NCI-H1048 (cell line): ENCODE measurements at places on chromosomes 4 and X.
A peak's percentile ranks its signal among the peaks of the same experiment; 100 is the strongest.

DNA sequence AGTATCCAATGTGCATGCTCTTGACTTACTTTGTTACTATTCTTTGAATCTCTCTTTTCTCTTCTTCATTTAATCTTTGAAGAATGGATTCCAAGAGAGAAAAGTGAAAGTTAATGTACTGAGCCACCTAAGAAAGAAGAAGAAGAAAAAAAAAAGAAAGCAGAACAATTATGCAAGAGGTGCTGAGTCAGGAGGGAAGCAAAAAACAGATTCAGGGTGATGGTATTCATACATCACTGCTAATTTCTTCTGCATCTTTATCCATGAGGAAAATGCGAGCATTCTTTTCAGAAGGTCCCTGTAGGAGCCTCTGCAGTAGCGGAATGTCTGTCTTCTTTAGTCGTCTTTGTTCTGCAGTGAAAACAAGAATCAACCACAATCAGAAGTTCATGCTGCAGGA lies 43.9 kb downstream of the RASSF6 start:
- DNase-seq = no peak

DNA sequence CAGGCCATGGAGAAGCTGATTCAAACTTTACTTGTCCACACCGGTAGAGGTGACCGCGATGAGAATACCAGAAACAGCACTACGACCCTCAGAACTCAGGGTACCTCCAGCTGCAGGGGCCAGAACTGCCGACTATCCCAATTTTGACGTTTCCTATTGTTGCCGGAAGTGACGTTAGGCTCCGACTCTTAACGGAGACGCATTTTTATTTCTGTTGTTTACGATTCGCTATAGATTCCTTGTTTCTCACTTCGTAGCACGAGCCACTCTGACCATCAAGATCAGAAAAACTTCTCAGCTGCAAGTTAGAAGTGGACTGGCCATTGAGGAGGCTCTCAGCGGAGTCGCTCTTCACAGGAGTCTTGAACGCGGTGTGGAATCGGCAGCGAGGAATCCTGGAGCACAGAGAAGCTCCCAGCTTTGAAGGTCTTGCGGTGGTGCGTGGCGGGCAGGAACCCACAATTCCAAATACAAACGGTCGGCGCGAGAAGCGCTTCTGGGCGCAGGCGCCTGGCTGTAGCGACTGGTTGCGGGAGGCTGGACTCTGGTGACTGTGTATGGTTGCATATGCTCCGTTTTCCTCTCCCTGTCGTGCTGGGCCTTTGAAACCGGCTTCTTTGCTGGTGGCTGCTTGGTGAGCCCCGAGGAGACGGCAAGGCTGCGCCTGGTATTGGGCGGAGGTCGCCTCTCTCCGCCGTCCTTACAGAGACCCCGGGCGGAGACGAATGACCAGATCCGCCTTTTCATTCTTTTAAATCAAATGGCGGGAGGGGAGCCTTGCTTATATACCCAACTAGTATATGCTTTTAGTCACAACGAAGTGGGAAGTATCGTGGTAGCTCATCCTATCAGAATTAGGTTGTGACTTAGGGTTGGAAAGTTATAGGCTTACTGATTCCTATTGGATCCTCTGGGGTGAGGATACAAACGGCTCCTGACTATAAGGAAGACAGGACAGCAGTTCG lies at the start of the genes CEP44 and FBXO8:
Gene CEP44, plus strand, starts transcription at position 405 of the 965 bp plus-strand sequence. CDS start 15,211 bp downstream, outside the sequence.
Gene FBXO8, minus strand, starts transcription at position 161 of the 965 bp plus-strand sequence. CDS start 20,575 bp downstream, outside the sequence.
- DNase-seq = peak; percentile 49

DNA sequence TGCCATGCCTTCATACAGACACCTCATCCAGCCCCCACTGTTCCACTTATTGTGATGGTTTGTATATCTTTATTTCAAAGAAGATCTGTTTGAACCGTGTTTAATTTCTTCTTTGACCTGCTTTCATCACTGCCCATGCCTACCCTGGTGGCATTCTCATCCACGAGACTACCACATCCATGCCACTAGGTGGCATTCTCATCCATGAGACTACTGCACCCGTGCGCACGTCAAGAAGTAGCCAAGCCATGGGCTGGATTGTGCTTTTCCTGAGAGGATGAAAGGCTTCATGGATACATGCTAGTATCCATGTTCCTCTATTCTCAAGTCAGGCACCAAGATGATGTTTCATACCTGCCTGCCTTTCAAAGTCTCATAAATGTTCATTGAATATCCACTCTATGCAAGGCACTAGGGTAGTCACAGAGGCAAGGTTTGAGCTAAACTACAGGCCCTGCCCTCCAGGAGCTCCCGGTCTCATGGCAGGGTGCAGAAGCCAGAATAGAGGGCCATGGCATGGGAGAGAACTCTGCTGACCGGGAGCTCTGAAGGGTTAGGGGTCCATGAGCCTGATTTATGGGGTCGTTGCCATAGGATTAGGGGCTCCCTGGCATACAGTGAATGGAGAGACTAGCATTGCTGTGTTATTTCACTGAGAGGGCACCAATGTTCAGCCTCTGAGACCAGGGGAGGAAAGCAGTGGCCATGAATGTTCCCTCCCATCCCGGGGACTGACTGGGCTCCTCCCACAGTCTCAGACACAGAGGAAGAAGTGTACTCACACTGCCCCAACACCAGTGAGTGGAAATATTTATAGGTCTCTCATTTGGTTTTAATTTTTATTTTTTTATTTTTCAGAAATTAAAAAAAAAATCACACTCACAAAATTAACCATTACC lies 24.8 kb upstream of the EOLA2 start:
- peak; percentile 3 for DNase-seq

GRCh38 chr4:75004755-75005668 lies 72.1 kb downstream of the PARM1 start:
- DNase-seq = no peak

DNA sequence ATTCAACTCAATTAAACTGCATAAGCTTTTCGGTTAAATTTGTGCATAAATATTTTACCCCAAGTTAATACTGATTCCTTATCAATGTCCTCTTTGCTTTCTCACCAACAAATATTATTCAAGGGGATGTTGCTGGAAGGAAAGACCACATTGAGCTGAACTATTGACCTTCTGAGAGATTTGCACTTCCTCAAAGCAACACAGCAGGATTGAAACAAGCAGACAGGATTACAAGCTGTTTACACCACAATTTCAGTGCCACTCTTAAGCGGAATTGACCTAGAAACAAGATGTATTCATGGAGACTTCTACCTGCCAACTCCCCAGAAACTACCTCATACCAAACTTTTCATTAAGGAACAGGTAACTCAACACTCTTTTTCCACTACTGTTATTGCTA lies 96.5 kb upstream of the DUSP21 start:
- DNase-seq = no peak

DNA sequence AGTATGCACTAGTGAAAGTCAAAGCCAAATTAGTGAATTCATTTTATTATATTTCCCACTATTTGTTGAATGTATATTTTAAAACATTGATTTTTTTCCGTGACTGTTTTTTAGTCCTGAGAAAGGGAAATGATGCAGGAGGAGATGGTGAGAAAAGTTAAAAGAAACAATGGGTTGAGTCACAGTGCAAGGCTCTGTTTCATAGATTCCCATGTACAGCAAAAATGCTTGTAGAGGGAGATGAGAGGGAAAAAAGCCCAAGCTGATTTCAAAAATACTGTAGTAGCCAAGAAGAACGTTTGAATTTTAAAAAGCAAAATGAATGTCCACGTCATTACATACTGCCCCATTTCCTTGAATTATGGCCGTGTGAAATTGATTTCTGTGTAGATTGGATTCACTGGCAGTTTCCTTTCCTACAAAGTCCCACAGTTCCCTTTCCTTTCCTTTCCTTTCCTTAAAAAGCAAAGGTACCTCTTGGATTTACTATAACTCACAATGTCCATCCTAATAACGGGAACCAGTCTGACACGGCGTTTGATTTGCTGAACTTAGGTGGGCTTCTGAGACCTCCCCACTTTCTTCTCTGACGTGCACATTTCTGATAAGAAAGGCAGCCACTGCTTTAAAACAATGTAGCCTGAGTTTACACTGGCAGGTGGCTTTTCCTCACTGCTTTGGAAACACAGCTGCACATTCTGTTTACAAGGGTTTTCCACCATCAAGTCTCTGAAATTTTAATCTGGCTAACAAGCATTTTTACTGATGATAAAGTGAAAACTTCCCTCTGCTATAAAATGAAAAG lies 63.7 kb downstream of the SPCS3 start:
- DNase-seq = no peak

DNA sequence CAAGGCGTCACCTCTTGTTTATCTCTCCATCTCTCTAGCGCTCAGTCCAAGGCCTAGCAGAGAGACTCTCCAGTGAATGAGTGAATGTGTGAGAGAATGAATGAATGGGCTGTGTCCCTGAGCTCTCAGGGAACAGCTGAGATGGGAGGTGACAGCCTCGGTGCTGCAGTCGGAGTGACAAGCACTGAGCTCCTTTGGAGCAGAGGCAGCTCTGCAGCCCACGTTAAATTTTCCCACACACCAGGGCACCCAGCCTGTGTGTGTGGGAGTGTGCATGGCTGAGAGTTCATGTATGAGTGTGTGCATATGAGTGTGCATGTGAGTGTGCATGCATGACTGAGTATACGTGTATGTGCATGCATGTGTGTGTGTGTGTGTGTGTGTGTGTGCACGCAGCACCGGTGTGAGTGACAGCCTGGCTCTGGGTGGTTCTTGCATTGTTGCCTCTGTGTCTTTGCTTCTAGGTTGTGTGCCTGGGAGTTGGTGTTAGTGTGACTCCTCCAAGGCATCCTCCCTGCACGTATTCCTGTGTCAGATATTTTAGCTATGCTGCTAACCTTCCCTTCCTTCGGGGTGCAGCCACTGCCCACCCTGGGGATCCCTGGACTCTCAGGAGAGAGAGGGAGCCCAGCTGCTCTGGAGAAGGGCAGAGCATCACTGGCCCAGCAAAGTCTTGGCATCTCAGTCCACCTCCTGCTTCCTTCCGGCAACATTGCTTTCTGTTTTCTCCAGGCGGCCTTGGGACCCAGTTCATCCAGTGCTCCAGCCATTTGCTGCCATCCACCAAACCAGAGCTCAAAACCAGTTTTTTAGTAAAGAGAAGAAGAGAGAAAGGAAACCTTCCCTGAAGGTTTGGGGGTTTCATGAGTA lies 98.6 kb downstream of the PPP2R2C start:
- no peak for DNase-seq

DNA sequence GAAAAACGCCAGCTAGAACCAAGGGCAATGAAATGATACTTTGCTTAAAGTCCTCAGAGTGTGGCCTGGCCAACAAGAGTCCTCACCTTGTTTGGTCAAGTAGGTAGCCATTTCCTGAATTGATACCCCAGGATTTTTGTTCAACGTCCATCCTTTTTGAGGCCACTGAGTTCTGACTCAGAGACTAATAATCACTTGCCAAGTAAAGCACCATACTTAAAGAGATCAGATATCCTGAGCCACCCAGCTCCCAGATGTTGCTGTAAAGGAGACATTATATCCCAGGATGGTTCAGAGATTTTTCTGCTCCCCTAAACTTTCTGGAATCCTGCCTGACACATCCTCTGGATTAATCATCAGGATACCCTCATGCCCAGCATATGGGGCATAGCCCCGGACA lies 190.9 kb downstream of the RAP1GDS1 start:
- no peak for DNase-seq

DNA sequence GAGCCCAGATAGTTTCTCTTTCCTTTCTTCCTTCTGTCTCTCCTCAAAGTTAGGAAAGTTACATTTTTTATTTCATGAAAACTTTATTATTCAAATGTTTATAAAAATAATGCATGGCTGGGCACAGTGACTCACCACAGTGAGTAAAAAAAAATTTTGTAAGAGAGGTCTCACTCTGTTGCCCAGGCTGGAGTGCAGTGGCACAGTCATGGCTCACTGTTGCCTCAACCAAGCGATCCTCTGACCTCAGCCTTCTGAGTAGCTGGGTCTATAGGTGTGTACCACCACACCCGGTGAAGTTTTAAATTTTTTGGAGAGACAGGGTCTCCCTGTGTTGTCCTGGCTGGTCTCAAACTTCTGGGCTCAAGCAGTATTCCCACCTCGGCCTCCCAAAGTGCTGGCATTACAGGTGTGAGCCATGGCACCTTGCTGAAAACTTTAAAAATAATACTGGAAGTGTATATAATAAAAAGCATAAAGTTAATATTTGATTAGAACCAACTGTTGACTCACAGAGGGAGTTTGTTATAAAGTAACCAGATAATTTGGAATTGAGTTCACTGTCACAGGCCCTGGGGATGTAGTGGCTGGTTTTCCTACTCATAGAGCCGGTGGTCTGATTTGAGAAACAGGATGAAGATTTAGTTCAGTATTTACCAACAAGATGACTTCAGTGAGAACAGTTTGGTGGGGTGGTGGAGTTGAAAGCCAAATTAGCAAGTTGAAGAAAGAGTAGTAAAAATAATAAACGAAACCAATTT lies 18.0 kb downstream of the CMC4 start:
- DNase-seq = no peak

DNA sequence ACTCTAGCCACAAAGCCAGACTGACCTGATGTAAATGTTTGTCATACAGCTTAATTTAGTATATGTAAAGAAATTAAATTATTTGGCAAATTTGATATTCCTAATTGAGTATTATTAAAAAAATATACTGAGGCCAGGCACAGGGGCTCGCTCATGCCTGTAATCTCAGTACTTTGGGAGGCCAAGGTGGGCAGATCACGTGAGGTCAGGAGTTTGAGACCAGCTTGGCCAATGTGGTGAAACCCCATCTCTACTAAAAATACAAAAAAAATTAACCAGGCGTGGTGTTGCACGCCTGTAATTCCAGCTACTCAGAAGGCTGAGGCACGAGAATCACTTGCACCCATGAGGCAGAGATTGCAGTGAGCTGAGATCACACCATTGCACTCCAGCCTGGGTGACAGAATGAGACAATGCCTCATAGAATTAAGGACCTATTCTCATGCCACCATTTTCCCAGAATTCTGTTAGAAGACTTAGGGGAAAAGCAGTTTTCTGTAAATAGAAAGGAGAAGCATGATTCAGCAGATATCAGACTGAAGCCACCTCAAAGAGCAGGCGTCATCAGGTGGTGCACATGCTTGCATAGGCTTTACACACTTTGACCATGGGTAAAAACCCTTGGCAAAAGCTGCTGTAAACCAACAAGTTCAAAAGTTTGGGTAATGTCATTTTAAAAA lies 6.1 kb downstream of the UBQLN2 start:
- no peak for DNase-seq

DNA sequence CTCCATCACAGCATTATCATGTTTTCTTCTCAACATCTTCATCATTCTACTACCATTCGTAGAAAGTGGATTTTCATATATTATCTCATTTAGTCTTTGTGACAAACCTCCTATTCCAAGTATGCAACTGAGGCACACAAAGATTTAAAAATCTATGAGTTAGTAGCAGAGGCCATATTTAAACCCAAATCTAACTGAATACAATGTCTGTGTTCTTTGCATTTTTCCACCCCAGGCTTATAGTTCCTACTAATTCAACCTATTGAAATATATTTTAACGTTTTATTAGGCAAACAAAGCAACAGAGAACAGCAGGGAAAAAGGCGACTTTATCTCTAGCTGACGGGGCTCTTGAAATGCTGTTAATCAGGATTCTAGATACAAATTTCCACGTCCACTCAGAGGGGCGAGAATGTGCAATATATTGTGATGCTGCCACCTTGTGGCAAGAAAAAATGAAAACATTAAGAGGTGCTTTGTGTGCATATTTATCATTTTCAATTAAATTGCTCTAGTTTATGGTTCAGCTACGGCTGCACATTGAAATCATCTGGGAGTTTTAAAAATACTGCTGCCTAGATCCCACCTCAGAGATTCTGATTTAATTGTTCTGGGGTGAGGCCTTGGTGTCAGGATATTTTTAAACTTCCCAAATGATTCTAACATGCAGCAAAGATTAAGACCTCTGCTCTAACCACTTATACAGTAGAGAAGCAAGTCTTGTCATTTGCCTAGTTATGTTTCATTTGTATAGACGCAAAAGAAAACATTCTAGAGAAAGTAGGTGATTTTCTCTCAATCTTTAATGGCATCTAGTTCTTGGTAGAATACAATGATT lies 315.9 kb downstream of the MAPK10 start:
- DNase-seq = peak; percentile 35
